Dermis microvascular lymphatic vessel endothelial cell (primary cell): ENCODE measurements at places on chromosomes 3 and 15.
A peak's percentile ranks its signal among the peaks of the same experiment; 100 is the strongest.

DNA sequence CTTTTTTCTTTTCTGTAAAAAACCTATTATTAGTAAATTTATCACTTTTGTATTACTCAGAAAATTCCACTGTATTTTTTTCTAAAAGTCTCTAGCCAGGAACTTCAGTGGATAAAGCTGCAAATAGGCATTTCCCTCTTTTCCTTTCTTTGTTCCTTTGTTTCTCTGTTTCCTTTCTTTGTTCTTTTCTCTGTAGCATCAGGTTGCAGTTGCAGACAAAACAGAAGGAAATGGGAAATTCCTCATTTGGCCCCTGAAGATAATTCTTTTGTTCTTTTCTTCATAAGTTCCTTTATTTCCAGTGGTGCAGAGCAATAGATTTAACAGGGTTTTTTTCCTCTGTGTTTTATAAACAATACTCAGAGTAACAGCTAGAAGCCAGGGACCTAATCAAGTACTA lies 416.5 kb downstream of the TBL1XR1 start:
- peak; percentile 28 for DNase-seq

DNA sequence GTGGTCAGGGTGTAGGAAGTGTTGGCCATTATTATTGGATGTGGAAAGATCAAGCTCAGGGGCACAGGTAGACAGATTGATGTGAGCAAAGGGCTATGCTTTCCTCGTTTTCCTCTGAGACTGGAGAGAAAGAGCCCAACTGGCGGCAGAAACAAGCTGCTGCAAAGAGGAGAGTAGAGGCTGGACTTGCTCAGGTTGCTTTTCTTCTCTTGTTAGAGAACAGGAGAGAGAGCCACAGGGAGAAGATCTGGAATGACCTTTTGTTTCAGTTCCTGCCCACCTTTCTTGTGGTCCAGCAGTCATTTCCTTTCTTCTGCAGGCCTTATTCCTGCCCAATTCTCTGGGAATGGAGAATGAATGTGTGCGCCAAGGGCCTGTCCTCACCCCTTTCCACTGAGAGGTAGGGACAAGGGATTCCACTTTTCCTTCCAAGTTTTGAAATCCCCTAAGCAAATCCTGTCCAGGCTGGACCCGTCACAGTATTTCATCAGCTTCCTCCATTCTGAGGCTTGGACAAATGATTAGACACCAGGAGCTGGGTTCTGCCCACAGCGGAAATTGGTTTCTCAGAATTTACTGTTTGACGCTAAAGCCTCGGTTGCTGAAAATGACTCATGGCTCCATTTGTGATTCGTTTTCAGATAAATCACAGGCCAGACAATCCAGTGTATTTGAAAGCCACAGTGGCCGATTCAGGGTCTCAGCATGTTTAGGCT lies 16.1 kb downstream of the ZNF80 start:
- DNase-seq: no peak

DNA sequence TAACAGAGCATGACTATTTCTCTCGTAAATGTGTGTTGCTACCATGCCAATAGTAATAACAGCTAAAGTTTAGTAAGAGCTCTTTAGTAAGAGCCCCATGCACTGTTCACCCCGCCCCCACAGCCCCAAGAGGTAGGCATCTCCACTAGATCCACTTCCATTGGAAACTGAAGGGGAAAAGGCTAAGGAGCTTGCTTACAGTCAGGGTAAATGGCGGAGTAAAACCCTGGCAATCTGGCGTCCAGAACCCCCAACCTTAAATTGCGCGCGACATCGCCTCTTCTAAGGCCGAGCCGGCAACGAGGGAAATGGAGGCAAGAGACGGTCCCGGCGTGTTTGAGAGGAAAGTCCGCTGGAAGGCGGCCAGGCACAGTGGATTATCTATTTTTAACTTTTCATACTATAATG lies 654 bp upstream of the C3orf38 start:
- DNase-seq: no peak

- DNase-seq: no peak
Measured at GRCh38 chr3:187198490-187198889, 1.2 kb downstream of the RTP1 start.

DNA sequence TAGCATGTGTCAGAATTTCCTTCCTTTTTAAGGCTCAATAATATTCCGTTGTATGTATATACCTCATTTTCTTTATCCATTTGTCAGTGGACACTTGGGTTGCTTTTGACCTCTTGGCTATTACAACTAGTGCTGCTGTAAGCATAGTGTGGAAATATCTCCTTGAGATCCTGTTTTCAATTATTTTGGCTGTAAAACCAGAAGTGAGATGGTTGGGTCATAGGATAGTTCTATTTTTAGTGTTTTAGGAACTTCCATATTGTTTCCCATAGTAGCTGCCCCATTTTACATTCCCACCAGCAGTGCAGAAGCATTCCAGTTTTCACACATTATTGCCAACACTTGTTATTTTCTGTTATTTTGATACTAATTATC lies 70.4 kb upstream of the C15orf39 start:
- no peak for DNase-seq

DNA sequence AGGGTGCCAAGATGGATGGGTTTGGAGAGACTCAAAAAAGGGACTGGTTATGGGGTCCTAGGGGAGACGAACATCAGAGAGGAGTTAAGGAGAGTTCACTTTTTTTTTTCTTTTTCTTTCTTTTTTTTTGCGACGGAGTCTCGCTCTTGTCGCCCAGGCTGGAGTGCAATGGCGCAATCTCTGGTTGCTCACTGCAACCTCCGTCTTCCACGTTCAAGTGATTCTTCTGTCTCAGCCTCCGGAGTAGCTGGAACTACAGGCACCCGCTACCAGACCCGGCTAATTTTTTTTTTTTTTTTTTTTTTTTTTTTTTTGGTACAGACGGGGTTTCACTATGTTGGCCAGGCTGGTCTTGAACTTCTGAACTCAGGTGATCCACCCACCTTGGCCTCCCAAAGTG lies 1.2 kb downstream of the SPINT1 start:
- DNase-seq: no peak

GRCh38 chr3:104126864-104127553 lies 1239.7 kb upstream of the ALCAM start:
- no peak for DNase-seq

- DNase-seq: no peak
Measured at GRCh38 chr3:52289747-52290595, 2.3 kb downstream of the GLYCTK start.

- no peak for DNase-seq
Measured at GRCh38 chr15:72077950-72078349, 40.0 kb downstream of the MYO9A start.

DNA sequence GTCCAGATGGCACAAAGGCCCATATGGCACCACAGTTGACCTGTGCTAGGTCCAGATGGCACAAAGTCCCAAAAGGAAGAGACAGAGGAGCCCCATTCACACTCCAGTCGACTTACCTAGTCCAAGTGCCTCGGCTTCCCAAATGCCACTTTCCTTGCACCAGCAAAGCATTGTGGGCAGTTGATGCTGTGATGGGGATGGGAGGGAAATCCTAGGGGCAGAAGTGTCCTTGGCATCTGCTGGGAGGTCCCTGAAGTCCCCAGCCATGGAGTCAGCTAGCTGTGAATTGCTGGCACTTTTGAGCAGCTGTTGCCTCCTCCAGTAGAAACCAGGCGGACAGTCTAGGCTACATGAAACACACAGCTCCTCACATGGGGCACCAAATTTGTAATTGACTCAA lies 60.3 kb upstream of the SIAH2 start:
- DNase-seq: no peak

DNA sequence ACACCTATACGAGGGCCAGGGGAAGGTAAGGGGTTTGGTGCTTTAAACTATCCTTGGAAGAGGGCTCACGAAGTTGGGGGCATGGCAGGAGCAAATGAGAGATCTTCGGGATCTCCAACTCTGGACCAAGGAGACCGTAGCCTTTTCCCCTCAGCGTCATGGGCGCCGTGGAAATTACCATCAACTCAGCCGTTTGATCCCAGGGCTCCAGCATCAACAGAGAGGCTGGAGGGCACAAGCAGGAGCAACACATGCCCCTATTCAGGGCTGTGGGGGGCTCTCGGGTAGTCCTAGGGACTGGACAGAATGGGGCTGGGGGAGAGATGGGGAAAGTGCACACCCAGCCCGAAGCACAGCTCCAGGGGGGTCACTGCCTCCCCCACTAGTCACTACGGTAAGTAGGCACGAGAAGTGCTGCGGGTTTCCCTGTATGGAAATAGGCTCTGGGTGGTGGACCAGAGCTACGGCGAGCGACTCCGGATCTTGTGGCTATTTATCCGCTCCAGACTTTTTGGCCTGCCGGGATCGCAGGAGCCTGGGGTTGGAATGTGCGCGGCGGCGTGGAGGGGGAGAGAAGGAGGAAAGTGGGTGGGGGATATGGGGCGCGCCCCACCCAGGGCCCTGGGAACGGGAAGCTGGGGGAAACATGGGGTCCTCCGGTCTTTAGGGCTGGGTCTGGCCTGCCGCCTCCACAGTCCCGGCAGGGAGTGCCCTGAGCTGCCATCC lies 539 bp upstream of the LAMB2 start:
- peak; percentile 93 for DNase-seq

- DNase-seq: no peak
Measured at GRCh38 chr3:13747627-13748026, 132.2 kb downstream of the WNT7A start.

DNA sequence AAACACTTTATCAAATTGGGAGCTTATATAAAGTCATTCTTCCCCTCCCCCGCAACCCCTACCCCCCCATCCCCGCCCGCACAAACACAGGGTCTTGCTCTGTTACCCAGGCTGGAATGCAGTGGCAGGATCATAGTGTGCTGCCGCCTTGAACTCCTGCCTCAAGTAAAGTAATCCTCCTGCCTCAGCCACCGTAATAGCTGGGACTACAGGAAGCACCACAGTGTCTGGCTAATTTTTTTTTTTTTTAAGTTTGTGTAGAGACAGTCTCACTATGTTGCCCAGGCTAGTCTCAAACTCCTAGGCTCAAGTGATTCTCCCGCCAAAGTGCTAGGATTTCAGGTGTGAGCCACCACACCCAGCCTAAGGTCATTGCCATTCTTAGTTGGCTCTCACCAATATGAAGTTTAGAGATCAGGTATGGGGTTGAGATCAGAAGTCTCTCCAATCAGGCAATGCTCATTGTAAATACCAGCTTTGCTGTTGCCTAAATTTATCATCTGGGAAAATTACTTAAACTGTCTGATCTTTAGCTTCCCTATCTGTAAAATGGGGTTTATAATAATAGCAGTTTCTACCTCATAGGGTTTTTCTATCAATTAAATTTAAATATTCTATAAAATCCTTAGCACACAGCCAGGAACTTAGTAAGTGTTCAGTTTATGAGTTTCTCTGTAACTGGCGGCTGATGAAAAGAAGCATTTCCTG lies 60.3 kb downstream of the TGFBR2 start:
- peak; percentile 41 for DNase-seq

DNA sequence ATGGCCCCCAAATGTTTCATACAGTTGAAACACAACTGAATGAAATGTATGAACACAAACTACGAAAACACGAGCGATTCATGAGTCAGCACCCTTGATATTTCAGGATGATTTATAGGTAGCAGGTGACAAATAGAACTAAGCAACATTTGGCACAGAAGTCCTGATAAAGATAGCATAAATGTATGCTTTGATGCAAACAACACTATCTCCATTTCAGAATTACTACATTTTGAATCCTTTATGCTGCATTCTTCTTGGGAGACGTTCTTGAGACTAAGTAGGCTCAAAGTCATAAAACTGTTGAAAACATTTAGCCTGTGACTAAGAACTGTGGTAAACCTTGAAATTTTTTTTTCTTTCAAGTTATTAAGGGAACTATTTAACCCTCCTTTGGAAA lies 200.3 kb upstream of the ICE2 start:
- DNase-seq: no peak

DNA sequence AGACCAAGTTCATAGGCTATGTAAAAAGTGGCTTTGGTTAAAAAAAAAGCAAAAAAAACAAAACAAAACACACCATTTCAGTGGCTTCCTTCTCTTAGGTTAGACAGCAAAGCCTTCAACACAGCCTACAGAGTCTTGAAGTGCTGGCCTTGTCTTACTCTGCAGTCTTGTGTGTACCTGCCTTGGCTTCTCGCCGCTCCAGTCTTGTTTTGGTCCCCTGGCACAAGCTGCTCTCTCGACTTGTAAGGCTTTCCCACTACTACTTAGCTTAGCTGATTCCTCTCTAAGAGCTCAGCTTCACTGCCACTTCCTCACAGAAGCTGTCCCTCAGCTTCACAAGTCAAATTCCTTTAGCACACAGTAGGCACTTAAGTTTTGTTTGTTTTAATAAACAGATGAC lies 63.0 kb downstream of the ST3GAL6 start:
- DNase-seq: no peak

- DNase-seq: no peak
Measured at GRCh38 chr3:59601486-59601885, 551.7 kb upstream of the CFAP20DC start.

GRCh38 chr3:155737844-155738460 lies 6.9 kb downstream of the PLCH1 start:
- no peak for DNase-seq

- peak; percentile 62 for DNase-seq
Measured at GRCh38 chr3:194277786-194278130, 73.4 kb downstream of the CPN2 start.

GRCh38 chr15:80161468-80162016 lies 8.7 kb downstream of the FAH start:
- no peak for DNase-seq

- DNase-seq: peak; percentile 29
Measured at GRCh38 chr3:73029321-73029796, 32.1 kb upstream of the EBLN2 start.

GRCh38 chr15:83927704-83928391 lies 273.9 kb downstream of the ADAMTSL3 start:
- no peak for DNase-seq

DNA sequence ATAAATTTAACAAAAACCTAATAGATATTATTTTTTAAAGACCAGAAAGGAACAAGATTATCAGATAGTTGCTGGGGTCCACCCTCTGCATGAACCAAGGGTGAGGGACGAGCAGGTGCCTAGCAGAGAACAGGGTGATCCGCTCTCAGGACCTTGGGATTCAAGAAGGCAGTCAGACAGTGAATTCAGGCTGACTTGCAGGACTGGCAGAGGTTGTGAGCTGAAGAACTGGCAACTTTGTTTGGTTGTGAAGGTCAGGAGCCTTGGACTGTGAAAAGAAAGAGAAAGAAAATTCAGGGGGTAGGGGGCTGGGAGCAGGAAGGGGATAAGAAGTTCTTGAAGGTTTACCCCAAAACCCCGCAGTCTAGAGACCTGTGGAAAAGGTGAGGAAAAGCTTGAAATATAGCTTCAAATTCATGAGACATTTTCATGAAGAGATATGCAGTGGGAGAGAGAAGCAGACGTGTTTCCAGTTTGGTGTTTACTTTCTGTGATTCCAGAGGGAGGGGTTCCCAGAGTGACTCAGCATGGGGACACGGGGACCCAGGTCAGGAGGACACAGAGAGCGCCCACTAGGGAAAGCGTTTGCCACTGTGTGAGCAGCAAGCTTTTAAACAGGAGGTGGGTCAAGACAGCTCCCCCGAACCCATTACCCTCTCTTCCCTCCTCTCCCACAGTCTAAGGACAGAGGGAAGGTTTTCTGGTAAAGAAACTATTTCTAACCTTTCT lies 217.2 kb upstream of the UMPS start:
- DNase-seq: no peak

DNA sequence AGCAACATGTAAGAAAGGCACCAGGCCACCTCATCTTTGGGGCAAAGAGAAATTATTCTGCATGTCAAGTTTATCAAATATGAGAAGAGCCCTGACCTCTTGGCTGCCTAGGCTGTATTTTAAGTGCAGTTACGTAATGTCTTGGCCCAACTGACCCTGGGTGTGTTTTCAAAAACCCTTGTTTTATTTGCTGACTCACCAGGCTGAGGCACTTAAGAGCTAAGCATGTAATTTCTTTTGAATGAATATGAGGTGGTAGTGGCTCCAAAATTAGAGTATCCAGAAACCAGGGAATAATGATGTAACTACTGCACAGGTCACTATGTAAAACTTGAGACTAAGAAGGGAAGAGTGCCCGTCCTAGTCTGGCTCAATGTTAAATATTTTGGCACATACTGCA lies 24.3 kb downstream of the PGPEP1L start:
- DNase-seq: no peak
